Stimulated activated CD8-positive, alpha-beta memory T cell treated with anti-CD3 and anti-CD28 coated beads, Interleukin-15, amount 100 ng/mL, for 24 hours (primary cell): ENCODE measurements at places on chromosomes 3 and 15.

- no peak for DNase-seq
These were observed 71.5 kb downstream of the GSK3B start for GRCh38 chr3:120022729-120023128.

DNA sequence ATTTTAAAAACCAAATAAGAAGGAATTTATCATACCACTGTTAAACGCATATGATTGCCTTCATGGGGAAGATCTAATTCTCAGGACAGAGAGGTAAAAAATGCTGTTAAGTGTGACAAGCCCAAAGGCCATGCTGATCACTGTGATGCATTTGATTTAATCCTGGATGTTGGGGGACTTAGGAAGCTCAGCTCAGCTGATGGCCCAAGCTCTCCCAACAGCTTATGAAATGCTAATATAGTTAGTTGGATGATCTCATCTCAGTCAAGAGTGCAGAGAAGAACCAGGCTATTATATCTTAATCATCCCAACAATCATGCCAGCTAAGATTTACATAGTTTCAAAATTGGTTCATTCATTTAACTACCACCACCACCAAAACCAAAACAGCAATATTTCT, 340.0 kb downstream of the IL20RB start:
- DNase-seq = no peak

GRCh38 chr3:151015767-151016477, 43.4 kb upstream of the CLRN1 start:
- DNase-seq = no peak

- no peak for DNase-seq
These were observed 31.4 kb upstream of the LYZL4 start for GRCh38 chr3:42441791-42442190.
